NCI-H1417 treated with DMSO at 0.1 percent for 48 hours (cell line): ENCODE measurements at places on chromosomes 5 and 9.

- DNase-seq, result no peak
Observed at GRCh38 chr9:97364769-97365490, 47.0 kb upstream of the TDRD7 start.

GRCh38 chr5:79713727-79714126 is 24.1 kb downstream of the CMYA5 start:
- no peak for DNase-seq

- no peak for DNase-seq
Observed at GRCh38 chr5:146112476-146112875, 7.1 kb upstream of the PLAC8L1 start.

DNA sequence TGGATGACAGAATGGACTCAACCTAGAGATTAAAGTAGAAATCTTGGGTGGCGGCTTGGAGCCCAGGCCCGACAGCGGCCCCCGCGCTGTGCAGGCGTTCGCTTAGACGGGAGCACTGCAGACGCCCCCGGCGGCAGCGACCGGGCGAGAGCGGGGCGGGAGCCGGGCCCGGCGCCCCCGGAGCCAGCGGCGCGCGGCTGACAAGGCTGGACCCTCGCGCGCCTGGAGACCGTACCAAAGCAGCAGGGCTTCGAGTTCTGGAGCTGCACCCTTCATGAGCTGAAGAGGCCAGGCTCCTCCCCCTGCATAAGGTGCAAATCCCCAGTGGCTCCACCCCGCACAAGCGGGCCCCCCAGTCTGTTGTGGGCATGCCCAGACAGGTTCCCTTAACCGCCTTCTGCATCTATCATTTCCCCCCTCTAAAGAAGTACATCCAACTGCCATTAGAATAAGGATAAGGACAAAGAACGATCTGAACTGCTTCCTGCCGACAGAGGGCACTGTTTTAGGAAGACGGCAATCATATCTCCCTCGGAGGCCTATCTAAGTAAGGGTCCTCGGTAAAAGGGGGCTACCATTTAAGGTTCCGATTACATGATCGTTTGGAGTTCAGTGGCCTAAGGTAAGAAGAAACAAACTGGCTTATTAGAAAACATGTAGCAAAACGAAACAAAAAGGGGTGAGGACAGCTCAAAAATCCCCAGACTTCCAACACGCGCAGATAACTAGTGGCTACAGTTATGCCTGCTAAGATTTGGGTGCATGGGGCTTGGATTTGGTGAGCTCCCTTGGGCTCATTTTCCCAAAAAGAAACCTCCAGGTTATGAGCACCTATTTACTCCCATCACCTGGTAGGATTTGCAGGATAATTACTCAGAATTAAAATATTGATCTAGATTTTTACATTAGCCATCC is 66.3 kb downstream of the RGMB start:
- DNase-seq, result no peak

GRCh38 chr9:93258818-93259489 is 75.0 kb downstream of the WNK2 start:
- no peak for DNase-seq

DNA sequence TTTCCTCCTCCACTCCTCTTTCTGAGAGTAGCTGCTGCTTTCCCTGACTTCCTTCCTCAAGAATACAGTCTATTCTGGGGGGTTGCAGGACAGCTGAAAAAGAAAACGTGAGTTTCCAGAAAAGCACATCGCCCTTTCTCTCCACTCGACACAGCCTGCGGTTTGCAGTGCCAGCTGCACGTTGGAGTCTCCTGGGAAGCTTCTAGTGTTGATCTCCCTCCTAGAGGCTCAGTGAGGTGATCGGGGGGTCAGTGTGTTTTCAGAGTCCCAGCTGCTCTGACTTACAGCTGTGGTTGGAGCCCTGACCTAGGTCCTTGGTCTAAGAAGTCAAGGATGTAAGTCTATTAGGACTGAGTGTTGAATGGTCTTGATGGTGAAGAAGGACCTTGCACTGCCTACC is 25.0 kb upstream of the SUSD3 start:
- no peak for DNase-seq

DNA sequence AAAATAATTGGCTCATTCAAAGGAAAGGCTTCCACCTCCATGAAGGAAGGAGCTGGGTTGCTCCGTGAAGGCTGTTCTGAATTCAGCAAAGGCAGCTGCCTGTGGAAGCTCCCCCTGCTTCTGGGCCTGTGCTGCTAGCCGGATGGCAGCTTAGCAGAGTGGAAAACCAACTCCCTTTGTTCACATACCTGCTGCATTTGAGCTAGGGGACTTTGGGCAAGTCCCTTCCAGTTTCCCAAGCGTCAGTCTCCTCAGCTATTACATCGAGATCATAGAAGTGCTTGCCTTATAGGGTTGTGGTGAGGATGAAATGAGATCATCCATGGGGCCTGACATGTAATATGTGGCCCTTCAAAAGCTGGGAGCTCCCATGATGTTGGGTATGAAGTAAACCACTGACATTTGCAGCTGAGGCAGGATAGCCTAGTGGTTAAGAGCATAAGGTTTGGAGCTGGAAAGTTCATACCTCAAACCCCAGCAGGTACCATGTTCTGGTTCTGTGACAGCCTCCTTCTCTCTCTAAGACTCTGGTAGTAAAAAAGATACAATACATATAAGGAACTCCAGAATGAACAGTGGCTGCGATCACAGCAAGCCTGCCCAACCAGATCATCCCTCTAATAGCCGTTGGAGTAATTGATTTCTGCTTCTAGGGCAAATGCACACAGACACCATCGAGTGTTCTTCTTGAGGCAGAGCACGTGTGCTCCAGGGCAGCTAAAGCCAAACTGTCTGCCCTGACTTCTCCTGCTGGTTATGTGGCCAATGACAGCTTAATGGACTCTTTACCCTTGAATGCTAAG is 11.0 kb upstream of the DENND1A start:
- no peak for DNase-seq

- no peak for DNase-seq
Observed at GRCh38 chr5:139383275-139383992, at the start of gene SLC23A1. Gene SLC23A1 (minus strand): TSS chr5:139383297. CDS start chr5:139383253, 44 bp downstream.

DNA sequence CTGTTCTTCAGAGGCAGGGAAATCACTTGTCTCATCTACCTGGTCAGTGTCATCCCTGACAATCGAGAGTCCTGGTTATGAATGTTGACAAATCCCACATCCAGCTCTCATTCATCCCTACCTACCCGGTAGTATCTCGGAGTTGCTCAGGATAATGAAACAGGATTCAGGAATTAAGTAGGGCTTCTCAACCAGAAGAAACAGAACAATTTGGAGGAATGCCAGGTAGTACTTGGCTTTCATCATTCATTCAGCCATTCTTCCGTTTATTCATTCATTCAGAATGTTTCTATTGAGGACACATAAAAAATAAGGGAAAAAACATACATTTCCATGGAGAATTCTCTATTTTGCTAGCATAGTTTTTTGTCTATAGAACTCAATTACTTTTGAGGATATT is 195.0 kb downstream of the ARHGEF28 start:
- no peak for DNase-seq

DNA sequence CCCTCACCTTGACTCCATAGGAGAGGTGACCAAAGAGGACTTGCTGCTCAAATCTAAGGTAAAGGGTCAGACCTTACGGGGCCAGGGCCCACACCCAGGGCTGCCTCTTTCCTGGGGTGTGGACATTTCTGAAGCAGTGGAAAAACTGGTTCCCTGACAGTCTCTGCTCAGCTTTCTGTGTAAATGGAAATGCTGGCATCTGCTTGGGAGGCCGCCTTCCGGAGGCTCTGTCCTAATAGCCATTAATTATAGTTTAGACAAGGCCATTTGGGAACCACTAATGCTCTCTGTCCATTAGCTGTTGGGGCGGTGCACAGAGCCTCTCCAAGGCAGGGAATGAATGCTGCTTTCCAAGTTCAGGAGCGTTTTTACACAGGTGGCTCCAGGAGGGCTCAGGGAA is 17.3 kb downstream of the USP20 start:
- peak; percentile 74 for DNase-seq

GRCh38 chr5:100584889-100585288 is 49.7 kb downstream of the FAM174A start:
- DNase-seq, result no peak

DNA sequence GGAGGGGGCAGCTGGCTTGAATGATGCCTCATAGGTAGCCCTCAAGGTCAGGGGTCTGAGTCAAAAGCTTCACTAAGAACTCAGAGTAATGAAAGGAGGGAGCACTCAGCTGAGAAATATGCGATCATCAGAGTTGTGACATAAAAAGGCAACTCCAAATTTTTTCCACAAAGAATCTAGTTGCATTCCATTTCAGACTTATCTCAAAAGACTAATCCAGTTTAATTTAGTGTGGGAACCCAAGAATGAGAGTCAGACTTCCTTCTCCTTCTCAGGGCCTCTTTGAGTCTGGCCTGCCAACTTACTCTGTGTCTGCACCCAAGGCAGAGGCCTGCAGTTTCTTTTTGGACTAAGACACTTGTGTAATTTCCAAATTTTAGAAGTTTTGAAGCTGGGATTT is 34.7 kb downstream of the GABRP start:
- no peak for DNase-seq

- no peak for DNase-seq
Observed at GRCh38 chr5:13921578-13921977, 22.9 kb downstream of the DNAH5 start.

GRCh38 chr9:133269537-133270362 is 5.3 kb downstream of the ABO start:
- no peak for DNase-seq

DNA sequence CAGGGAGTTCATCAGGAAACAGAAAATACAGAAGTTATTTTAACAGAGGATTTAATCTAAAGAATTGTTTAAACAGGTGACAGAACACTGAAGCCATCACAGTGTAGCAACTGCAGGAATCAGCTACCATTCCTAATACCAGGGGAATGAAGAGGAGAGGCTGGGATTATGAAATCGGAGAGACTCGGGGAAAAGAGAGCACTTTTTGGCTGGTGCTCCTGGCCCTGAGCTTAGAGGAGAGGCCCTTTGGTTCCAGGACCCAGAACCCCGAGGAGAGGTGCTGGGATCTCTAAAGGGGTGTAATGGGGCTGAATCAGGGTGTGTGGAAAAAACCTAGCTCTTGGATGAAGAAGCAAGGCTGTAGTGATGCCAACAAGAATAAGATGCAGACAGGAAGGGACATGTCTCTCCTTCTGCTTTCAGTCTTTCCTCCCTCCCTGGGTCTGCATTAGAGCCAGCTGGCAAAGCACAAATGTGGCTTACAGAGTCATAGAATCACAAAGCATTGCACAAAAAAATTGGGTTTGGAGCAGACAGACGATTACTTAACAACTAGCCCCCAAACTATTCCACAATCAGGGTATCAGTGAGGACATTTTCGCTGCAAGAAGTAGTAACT is 11.6 kb upstream of the SFXN1 start:
- no peak for DNase-seq

DNA sequence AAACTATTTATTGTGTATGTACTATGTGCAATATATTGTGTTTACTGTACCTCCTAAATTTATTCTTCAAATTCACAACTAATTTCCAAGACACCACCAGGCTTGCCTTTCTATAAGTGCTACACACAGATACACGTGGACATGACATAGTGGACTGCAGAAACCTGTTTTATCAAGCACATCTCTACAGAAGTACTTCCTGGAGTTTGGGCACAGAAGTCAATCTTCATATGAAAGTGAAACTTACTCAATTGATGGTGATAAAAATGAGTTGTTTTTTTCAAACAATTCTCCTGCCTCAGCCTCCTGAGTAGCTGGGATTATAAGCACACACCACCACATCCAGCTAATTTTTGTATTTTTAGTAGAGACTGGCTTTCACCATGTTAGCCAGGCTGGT is 57.6 kb downstream of the NLN start:
- DNase-seq, result no peak

DNA sequence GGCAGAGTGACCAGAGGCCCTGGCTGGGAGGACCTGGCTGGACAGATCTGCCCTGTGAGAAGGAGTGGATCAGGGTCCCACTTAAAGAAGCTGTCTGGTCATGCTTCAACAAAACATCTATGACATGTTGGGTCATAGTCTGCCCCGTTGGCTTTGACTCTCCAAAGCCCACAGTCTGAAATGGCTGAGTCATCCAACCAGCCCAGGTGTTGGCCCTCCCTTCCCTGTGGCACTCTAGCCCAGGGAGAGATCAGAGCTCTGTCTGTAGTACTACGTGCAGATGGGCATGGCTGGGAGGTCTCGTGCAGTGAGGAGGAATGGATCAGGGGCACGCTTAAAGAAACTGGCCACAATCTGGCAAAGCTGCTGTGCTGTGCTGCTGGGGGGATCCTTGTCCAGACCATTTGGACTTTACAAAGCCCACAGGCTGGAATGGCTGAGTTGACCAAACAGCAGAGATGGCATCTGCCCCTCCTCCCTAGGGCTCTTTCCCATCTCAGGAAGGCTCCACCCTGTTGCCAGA is 206.1 kb downstream of the TUSC1 start:
- DNase-seq, result no peak

DNA sequence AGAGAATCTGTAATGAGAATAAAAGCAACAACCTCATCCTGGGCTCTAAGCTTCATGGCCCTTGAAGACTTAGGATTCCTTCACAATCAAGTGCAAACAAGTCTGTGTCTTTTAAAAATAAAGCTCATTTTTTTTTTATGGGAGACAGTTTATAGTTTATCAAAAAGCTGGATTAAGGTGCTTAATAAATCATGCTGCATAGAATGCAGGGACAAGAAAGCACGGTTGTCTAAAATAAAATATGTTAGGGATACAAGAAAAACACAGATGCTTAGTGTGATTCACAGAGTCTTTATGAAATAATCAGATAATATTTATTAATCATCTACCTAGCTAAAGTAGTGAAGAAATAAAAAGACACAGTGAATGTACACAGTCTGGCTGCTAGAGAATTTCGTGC is 2045.9 kb upstream of the WWC1 start:
- DNase-seq, result no peak

- DNase-seq, result no peak
Observed at GRCh38 chr5:55601628-55602027, 66.9 kb upstream of the PLPP1 start.

GRCh38 chr9:134473141-134474054 is 147.1 kb downstream of the RXRA start:
- no peak for DNase-seq

GRCh38 chr5:69148981-69149675 is 17.8 kb upstream of the CCNB1 start:
- no peak for DNase-seq

DNA sequence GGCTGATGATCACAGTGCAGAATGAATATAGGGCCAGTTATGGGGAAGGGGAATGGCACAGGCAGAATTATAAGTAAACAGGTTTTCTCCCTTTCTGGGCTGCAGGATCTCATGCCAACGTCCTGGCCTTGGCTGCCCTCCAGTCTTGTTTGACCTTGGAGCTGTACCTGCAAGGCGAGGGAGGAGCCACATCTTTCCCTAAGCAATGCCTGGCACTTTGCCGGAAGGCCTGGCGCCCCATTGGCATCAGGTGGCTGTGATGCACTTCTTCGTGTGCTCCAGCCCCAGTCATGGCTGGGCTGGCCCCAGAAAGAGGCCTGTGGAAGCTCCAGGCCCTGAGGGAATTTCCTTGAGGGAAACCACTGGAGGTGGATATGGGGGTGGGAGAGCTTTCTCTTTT is 16.7 kb upstream of the IQGAP2 start:
- no peak for DNase-seq

- no peak for DNase-seq
Observed at GRCh38 chr5:18487928-18488480, 853.7 kb downstream of the TAF11L14 start.
